ENCODE measurements at places on chromosomes 6 and 20.

GRCh38 chr20:63531686-63532448 lies 5.3 kb downstream of the PTK6 start:
- no peak for DNase-seq

- DNase-seq: no peak
Measured at GRCh38 chr20:11918391-11918845, 725 bp downstream of the BTBD3 start.

DNA sequence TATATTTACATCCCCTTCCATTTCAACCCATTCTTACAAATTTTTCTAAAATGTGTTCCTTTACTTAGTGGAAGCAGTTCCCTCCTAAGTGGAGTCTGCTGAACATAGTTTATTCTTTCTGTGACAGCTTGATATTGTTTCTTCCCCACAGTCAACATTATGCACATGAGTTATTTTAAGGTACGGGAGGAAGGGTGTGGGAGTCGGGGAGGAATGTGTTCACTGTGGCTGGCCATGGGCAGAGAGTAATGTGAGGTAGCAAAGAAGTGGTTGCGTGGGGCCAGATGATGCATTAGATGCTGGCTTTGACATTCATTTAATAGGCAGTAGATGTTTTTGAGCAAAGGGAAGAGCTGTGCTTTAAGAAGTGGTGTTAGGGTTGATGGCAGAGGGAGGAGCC lies 98.5 kb downstream of the ARMC2 start:
- DNase-seq: no peak

DNA sequence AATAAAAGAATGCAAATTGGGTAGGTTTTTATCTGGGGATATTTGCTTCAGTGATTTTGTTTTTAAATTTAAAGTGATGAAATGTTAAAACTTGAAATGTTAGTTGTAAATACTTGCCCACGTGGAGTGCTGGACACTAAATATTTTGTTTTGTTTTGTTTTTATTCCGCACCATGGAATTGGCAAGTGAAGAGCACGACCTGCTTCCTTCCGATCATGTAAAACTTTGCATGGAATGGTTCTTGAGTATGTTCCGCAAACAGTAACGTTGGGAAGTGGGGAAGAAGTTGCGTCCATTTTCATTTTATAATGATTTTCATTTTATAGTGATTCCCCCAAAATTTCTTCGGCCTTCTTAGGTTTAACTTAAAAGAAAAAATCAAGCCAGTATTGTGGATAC lies 765 bp downstream of the IRAK1BP1 start:
- DNase-seq: no peak

GRCh38 chr20:63356931-63357879 lies 3.9 kb downstream of the CHRNA4 start:
- no peak for DNase-seq

GRCh38 chr6:125802943-125803377 lies 12.2 kb downstream of the NCOA7 start:
- no peak for DNase-seq

- no peak for DNase-seq
Measured at GRCh38 chr20:58551631-58552030, 36.4 kb upstream of the APCDD1L start.

- no peak for DNase-seq
Measured at GRCh38 chr20:33165416-33166055, 2.4 kb upstream of the BPIFA2 start.

DNA sequence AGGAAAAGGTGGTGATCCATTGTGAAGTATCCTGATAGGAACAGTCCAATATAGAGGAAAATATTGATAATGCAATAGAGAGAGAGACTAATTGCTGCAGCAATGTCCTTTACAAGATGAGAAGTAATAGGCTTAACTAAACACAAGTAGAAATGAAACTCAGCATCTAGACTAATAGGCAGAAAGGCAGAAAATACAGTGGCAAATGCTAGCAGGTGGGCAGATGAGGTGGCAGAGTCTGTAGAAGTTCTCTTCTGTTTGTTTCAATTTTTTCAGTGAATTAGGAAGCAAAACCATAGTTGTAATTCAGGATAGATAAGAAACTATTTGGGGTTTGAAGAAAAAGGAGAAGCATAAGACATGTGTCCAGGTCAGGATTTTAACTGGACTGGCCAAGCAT lies 236.7 kb upstream of the HS3ST5 start:
- no peak for DNase-seq

GRCh38 chr20:10469056-10469455 lies 34.0 kb downstream of the SLX4IP start:
- DNase-seq: no peak

DNA sequence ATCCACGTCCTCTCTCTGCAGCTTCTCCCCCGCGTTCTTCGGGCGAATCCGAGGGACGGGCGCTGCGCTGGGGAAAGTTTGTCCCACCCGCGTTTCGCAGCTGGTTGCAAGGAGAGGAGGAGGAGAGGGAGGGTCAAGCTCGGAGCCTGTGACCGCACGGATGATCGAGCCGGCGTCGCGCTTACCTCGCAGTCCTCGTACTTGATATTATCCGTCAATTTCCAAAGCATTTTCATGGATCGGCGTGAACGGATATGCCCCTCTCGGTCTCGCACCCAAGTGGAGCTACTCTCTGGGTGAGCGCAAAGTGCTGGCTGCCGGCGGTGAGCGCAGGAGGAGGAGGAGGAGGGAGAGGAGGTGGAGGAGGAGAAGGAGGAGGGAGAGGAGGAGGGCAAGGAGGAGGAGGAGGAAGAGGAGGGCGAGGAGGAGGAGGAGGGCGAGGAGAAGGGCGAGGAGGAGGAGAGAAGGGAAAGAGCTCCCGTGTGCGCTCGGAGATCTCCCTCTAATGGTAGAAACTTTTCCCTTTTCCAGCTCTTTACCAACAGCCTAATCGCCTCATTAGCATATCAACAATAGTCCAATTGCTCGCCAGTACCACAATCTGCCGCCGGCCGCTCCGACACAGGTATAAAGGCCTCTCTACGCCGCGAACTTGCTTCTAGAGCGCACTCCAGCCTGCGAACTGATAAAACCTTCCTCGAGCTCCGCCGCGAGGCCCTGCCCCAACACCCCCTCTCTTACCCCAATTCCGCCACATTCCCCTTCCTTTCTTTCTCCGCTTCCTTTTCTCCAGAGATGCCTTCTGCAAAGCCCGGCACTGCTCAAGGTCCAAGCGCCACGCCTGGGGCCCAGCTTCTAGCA lies at the start of gene TFAP2A:
TSS of gene TFAP2A (minus strand) at position 319 of the 861 bp plus-strand sequence. CDS start at position 236, 83 bp downstream.
- no peak for DNase-seq

DNA sequence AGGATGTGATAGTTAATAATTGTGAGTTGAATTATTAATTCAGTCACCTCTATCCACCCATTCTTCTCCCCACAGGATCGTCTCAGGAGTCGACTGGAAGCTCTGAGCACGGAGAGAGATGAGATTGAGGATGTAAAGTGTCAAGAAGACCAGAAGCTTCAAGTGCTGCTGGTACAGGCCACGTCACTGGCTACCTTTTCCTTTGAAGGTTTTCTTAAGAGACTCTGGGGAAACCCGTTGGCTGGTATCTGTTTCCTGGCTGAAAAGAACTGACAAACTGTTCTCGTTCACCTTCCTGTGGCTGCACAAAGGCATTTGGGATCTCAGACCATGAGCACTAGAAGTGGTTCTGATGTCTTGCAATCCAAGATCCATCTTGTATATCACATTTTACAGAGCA lies 3.8 kb downstream of the TRIM15 start:
- DNase-seq: no peak

GRCh38 chr6:140460267-140460666 lies 1085.8 kb upstream of the CITED2 start:
- no peak for DNase-seq

GRCh38 chr6:92848459-92848858 lies 570.9 kb downstream of the EPHA7 start:
- DNase-seq: no peak

DNA sequence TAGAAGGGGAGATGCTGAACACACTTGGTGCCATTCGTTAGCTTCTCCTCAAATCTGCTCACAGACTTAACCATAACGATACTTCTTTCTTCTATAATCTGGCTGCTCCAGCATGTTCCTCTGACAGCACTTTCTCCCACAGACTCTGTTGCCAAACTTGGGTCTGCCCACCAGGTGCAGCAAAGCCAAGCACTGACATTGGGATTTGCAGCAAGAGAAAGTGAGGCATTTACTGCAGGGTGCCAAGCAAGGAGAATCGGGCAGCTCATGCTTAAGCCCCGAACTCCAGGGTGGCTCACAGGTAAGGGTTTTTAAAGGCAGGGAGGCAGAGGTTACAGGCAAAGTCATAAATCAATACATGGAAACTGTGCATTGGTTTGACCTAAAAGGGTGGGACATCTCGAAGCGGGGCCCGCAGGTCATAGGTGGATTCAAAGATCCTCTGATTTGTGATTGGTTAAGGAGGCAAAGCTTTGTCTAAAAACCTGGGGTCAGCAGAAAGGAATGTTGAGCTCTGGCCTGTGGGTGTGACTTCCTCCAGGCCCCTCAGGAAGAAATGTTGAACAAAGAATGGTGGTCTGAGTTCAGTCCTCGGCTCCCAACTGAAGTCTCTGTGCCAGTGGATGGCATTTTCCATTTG lies 25.1 kb upstream of the PNPLA1 start:
- no peak for DNase-seq

- DNase-seq: no peak
Measured at GRCh38 chr6:35503534-35503933, 6.7 kb upstream of the TEAD3 start.
